ENCODE measurements at places on chromosomes 7 and 10.

DNA sequence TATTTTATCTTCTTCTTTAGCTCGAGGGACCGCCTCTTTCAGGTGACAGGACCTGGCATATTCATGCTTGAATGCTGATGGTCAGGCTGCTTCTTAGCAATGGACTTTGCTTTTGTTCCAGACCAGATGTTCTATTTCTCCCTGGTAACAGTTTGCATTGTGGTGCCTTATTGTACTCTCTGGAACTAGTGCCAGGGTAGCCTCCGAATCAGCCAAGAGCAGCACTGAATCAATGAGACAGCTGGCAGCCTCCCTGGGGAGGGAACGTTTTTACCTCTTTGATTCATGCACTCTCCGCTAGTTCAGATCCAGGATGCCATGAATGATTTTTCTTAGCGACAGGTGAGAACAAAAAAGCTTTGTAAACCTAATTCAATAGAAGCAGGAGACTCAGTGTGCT, 54.1 kb upstream of the NXPH1 start:
- DNase-seq, result no peak

GRCh38 chr7:65809982-65810288, 62.9 kb upstream of the VKORC1L1 start:
- DNase-seq, result no peak

GRCh38 chr7:79624336-79624735, 170.9 kb upstream of the MAGI2 start:
- no peak for DNase-seq

- DNase-seq, result peak; percentile 81
These were observed 61.0 kb upstream of the NFE2L3 start for GRCh38 chr7:26090927-26091519.

DNA sequence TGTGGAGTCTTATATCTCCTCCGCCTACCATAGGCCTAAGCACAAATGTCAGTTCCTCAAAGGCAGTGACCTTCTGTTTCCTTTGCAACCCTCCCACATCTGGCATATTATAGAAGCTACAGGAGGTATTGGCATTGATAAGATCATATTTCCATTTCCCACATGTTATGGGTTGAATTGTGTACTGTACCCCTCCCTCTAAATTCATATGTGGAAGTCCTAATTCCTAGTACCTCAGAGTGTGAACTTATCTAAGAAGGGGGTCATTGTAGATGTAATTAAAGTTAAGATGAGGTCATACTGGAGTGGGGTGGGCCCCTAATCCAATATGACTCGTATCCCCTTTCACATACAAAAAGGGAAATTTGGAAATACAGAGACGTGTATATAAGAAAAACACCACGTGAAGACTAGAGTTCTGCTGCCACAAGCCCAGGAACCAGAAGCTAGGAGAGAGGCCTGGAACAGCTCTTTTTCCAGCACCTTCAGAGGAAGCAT, 6.1 kb upstream of the LAMB4 start:
- no peak for DNase-seq

GRCh38 chr10:100565206-100565985, 29.7 kb downstream of the HIF1AN start:
- no peak for DNase-seq

DNA sequence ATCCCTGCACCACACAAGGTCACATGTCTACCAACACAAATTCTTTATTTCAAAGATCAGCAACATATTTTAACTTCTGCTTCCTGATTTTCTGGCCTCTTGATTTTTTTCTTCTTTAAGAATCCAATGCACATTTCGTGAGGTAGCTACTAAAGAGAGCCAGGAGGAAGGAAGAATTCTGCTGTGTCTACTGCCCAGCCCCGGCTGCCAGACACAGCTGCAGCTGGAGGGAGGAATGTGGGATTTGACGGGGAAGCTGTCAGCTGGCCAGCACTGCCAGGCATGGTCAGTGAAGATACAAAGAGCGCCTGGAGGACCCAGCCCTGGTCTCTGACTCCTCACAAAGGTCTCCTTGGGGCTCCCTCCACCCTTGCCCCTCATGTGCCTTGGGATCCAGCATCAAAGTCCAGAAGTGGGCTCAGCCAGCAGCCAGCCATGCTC, 6.9 kb upstream of the AOC1 start:
- no peak for DNase-seq

- no peak for DNase-seq
These were observed 98.0 kb downstream of the GRB10 start for GRCh38 chr7:50684713-50685075.

DNA sequence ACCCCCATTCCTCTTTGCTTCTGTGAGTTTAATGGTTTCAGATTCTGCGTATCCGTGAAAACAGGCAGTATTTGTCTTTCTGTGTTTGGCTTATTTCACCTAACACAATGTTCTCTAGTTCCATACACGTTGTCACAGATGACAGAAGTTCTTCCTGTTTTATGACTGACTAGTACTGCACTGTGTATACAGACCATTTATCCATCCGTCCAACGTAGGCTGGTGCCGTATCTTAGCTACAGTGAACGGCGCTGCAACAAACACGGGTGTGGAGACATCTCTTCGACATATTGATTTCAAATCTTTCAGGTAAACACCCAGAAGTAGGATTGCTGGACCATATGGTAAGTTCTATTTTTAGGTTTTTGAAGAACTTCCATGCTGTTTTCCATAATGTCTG, 181.7 kb downstream of the PARD3 start:
- DNase-seq, result no peak

DNA sequence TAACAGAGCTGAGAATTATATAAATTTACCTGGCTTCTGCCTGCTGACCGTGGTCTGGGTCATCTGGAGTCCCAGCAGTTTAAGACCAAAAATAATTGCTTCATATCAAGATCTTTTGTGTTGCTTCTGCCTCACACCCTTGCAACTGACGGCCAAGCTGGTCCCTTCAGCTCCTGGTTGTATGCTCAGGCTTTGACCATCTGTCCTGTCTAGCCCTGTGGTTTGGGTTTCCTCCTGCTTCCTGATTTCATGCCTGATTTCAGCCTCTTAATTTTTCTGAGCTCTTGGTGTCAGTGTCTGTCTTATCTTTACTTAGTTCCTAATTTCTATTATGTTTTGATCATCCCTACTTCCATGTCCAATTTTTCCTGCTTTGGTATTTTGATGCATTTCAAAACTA, 87.9 kb upstream of the PLXDC2 start:
- DNase-seq, result no peak

DNA sequence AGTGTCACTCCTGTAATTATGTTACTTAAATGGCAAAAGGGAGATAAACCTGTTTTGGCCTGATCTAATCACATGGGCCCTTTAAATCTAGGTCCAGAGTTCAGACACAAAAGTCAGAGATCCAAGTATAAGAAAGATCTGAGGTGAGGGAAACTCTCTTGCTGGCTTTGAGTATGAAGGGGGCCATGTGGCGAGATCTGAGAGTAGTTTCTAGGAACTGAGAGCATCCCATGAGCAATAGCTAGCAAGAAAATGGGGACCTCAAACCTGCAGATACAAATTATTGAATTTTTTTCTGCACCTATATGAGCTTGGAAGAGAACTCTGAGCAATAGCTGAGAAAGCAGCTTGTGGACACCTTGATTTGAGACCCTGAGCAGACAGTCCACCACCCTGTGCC, 27.6 kb downstream of the ANKRD7 start:
- DNase-seq, result no peak

- DNase-seq, result peak; percentile 97
These were observed 64.6 kb downstream of the CUX1 start for GRCh38 chr7:101882005-101882421.

DNA sequence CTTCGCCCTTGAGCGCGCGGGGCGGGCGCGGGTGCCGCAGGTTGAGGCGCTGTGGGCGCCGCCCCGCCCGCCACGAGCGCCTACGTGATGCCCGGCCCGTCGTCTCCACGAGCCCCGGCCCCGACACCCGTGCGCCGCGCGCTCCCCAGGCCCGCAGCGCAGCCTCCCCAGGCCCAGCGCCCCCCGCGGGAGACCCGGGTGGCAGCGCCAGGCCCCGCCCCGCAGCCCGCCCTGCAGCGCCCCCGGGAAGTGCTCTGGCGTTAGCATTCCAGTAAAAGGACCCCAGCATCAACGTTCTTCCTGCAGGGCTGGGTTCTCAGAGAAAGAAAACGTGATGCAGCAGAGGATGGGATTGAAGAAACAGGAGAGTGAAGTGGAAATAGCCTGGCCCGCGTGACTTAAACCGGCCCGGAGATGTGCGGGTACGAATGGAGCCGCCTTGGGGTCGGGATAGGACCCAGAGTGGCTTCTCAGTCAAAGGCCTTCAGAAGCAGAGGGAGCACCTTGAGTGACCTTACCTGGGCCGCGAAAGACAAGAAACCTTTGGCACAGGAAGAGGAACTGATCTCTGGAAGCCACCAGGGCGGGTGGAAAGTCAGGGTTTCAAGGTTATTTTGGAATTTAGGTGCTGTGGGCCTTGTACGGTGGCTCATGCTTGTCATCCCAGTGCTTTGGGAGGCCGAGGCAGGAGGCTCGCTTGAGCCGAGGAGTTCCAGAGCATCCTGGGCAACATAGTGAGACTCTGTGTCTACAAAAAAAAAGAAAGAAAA, 1.8 kb downstream of the PFKP start:
- DNase-seq, result no peak

DNA sequence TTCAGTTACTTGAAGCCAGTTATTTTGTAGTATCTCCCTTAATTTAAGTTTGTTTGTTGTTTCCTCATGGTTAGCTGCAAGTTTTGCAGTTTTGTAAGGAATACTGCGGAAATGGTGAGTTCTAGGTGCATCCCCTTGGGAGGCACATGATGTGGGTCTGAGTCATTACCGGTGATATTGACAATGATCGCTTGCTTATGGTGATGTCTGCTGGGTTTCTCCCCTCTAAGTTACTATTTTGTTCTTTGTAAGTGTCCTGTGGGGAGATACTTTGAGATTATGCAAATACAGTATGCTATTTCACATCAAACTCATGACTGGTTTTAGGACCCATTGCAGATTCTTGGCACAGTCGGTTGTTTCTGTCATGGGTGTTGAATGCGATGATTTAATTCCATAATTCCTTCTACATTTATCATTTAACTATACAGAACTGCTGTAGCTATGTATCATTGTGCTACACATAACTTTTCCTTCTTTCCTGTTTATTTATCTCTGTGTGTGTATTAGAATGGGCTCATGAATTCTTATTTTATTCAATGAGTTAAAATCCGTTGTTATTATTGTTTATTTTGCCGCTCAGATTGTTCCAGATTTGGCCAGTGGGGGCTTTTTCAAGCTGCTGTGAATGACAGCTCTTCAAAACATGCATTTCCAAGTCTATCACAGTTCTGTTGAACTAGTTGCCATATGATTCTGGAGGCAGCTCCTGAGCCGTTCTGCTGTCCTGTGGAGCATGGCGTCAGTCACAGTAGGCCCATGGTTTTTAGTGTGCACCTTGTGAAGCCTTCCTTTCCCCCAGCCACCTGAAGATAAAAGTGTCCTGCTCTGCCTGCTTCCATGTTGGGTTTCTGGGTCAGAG, 18.4 kb downstream of the TSPAN14 start:
- DNase-seq, result peak; percentile 90

GRCh38 chr10:12701696-12702095, 299.8 kb downstream of the CCDC3 start:
- no peak for DNase-seq

DNA sequence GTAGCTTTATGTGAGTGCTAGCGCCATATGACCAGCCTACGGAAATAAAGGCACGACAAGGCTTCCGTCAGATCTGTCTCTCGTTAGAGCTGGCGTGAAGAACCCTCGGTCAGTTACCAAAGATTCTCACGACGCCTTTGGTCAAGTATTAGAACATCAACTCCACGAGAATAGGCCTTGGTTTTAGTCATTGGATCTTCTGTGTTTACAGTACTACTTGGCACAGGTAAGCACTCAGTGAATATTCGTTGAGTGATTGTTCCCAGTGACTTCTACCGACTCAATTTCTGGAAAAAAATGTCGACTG, 316 bp downstream of the RBM48 start:
- no peak for DNase-seq

GRCh38 chr7:17140406-17140805, 158.0 kb upstream of the AHR start:
- DNase-seq, result no peak

GRCh38 chr7:149844445-149844844, 6.3 kb downstream of the ZNF862 start:
- no peak for DNase-seq

DNA sequence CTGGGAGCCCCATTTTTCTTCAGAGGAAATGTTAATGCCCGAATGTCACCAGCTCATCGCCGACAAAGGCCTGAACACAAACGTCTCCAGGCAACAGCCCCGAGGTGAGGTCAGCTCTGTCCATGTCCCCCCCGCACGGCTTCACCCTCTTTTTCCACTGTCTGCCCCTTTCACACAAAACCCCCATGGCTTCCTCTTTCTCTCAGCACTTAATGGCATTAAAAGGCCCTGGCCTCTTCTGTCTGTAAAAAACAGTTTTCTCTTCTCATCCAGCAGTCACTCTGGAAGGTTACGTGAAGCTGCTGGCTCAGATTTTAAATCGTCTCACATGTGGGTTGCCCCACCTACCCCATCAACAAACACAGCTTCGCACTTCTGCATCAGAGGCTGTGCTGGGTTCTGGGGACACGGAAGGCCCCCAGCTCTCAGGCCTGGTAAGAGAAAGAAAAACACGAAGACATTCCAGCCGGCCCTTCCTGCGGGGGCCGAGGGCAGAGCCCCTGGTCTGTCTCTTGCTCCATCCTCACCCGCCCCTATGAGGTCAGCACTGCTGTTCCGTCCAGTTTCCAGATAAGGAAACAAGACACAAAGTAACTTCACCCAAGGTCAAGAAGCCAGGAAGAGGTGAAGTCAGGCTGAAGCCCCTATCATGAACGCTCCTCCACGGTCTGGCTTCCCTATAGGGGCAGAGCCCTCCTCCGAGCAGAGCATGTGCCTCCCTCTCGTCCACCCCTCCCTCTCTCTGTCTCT, 91.1 kb upstream of the PDGFA start:
- DNase-seq, result peak; percentile 24

DNA sequence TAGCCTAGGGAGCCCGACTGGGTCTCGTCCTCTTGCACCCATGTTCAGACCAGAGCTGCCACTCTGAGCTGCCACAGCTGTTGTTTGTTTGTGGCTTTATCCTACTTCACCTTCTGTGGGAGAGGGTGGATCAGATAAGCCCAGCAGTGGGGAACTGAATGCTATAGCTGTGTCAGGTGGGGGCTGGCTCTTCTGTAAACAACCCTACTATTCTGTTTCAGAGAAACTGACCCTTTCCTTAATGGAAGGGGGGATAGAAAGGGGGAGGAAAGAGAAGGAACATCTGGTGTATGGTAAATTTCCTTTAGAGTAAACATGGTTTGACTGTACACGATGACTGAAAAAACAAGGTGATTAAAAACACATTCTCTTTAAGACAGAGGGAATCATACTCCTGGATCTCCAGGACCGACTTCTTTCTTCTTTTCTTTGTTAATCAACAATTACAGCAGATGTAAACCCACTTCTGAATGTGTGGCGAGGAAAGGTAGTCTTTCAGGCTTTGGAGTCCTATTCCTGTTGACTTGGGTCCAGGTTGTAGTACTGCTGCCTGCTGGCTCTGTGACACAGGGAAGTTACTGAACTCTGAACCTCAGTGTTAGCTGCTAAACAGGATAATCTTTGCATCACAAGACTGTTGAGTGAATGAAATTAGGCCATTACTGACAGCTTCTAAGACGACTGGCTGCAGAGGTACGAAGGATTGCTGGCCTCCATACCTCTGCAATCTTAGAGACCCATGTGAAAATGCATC, 6.0 kb downstream of the PRXL2A start:
- no peak for DNase-seq

GRCh38 chr7:33807779-33808482, 97.4 kb upstream of the BMPER start:
- peak; percentile 91 for DNase-seq
